ENCODE measurements at places on chromosomes 6 and 20.

GRCh38 chr6:153574231-153574630 lies 443.1 kb upstream of the RGS17 start:
- DNase-seq: no peak

DNA sequence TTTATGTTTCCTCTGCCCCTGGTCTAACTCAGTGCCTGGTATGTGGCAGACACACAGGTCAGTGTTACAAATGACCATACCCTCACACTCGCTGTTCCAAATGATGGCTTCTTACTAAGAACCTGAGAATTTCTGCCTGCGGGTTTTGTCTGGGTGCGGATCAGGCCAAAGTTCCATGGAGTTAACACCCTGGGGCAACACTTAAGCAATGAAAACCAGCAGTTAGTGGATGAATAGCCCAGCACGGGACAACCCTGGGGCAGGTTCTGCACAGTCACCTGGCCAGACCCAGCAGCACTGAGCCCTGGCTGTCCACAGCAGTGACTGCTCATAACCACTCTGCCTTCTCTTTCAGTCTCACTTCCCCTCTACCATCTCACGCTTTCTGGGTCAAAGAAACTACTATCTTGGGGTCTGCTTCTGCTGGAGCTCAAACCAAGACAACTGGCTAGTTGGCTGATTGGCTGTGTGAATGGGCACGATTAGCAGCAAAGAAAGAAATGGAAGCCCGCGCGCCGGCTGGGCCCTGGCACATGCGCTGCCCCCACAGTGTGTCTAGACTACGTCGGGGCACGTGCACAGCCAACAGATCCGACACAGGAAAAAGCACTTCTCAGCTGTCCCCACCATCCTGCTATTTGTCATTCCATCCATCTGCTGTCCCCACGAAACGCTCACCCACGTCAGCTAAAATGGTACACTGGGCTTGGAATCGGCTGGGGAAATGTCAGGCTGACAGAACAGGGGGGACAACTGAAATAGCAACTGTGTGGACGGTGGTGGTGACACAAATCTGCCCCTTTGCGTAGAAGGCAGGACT lies 36.6 kb downstream of the MGME1 start:
- DNase-seq: no peak

GRCh38 chr20:24059174-24059573 lies 70.6 kb upstream of the GGTLC1 start:
- no peak for DNase-seq

GRCh38 chr6:148175550-148176188 lies 167.0 kb upstream of the SASH1 start:
- DNase-seq: peak; percentile 16

GRCh38 chr6:117933471-117933870 lies 26.4 kb downstream of the SLC35F1 start:
- no peak for DNase-seq

- DNase-seq: no peak
Observed at GRCh38 chr6:156868385-156868784, 91.2 kb downstream of the ARID1B start.

DNA sequence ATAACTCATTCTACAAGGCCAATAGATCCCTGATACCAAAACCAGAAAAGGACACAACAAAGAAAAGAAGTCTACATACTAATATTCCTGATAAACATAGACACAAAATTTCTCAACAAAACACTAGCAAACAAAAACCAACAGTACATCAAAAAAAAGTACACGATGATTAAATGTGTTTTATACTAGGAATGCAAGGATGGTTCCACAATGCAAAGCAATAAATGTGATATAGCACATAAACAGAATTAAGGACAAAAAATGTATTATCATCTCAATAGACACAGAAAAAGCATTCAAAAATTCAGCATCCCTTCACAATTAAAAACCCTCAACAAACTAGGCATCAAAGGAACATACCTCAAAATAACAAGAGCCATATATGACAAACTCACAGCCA lies 23.2 kb downstream of the TREM1 start:
- no peak for DNase-seq

- DNase-seq: no peak
Observed at GRCh38 chr6:37149745-37150144, 20.2 kb upstream of the PIM1 start.

DNA sequence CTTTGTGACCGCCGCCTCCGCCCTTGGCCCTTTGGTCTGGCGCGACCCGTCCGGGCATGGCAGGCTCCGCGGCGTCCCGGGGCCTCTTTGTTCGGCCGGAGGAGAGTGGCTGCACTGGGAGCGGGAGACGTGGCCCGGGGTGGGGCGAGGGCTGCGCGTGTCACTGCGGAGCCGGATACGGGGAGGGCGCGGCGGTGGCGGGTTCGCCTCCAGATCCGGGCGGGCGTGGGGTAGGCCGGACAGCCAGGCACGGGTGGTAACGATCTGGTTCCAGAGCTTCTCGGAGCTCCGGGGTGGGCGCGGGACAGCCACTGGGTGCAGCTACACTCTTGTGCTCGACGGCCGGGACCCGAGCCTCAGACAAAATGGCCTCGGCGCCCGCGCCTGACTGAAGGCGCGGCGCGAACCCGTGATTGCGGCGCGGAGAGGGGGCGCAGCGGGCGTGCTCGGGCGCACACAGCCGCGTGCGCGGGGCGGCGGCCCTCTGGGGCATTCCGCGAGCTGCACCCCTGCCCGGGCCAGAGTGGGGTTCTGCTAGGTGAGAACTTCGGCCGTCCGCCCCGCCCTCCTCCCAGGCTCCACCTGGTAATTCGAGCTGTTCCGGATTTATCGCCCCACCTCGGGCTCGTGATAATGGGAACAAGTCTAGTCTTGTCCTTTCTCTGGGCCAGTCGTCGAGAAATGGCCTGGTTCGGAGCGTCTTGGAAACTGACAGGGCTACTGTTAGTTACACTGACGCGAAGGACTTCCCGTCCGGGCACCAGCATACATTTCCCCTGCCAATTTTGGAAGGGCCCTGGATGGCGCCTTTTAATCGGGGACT lies 1.0 kb downstream of the LOC128125822 start:
- DNase-seq: peak; percentile 60

GRCh38 chr6:129112591-129112990 lies 229.7 kb downstream of the LAMA2 start:
- no peak for DNase-seq

GRCh38 chr20:62827311-62828038 lies 10.6 kb downstream of the COL9A3 start:
- DNase-seq: no peak

DNA sequence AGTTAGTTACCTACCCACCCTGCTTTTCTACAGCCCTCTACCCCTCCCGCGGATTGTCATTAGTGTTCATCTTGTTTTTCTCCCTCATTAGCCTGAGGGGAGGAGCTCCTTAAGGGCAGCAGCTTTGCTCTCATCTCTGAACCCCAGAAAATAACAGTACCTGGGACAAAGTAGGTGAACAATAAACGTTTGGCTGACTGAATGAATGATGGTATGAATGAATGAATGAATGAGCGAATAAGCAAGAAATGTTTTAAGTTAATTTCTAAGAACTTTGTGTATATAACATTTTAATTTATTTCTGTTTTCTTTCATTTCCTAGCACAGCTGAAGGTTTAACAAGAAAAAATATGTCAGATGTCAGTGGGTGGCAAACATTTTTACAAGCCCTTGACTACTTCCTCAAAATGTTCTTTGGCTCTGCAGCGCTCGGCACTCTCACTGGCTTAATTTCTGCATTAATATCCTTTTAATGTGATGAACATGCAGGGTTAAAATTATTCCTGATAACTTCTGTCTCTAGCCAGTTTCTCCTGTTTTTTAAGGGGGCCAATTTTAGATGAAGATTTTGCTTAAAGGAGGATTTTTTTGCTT lies 50.1 kb downstream of the SLC9A8 start:
- DNase-seq: no peak

DNA sequence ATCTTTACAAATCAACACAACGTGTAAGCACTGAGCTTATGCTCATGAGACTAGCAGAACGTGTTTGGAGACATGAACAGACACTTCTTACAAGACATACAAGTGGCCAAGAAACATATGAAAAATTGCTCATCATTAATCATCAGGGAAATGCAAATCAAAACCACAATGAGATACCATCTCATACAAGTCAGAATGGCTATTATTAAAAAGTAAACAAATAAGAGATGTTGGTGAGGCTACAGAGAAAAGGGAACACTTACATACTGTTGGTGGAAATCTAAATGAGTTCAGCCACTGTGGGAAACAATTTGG lies 327.9 kb upstream of the SOX4 start:
- peak; percentile 86 for DNase-seq

DNA sequence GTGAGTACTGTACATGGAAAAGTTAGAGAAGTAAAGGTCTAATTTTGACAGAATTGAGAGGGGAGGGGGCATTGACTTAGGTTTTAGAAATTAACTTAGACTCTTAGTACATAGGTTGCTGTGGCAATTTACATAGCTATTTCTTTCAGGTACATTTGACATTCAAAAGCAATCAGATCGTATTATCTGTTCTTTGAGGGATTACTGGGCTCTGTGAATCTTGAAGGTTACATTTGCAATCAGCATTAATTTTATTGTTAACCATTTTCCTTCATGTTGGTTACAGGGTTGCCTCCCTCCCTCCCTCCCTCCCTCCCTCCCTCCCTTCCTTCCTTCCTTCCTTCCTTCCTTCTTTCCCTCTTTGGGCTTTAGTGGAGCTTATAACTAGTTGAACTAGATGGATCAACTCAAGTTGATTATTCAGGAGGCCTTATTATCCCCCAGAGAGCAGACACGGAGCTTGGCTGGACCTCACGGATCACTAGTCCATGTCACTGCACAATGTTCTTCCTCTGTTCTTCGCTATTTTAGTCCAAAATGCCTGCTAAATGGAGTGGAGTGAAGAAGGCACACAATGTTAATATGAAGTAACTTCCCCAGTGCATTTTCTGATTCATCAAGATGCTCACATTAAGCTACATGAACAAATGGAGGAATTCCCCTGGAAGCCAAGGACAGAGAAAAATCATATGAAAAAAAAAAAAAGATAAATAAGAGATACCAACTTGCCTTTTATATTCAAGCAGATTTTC lies 87.8 kb downstream of the PLCB4 start:
- no peak for DNase-seq

DNA sequence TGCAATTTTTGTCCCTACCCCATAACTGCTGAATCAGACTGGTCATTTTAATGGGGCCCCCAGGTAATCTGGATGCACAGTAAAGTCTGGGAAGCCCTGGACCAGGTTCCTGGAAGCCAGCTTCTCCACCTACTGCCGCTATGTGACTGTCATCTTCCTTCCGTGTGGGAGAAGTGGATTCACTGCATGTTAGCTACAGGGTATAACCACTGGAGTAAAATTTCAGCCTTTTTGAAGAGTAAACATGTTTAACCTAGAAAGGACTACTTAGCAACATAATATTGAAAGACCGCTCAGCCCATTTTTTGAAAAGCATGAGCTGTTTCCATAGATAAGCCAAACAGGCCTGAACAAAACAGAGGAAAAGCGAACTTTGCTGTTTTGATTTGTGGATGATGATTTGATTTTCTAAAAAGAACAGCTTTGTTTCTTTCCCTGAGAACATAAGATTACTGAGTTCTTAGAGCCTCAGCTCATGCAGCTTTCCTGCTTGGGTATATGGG lies 208.1 kb downstream of the PLCB4 start:
- DNase-seq: no peak

GRCh38 chr6:75333676-75334200 lies 49.1 kb upstream of the TMEM30A start:
- DNase-seq: no peak

- peak; percentile 30 for DNase-seq
Observed at GRCh38 chr6:7644417-7644816, 54.4 kb downstream of the SNRNP48 start.
